ENCODE measurements at places on chromosomes 12 and 14.

DNA sequence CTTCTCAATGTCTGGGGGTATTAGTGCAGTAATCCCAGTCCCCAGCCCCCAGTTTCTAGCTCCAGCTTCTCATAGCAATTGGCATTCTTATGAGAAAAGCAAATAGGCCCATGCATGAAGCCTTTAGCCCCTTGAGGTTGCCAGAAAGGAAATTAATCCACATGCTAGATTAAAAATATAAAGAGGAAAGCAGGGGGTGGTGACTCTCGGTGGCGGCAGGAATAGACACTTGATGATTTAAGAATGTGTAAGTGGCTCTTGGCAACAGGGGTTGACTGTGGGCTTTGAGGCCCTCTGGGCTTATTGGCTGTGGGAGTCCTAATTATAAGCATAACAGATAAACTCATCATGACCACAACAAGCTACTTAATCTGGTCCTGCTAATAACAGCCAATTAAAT, 1367.3 kb upstream of the FLRT2 start:
- DNase-seq = no peak

DNA sequence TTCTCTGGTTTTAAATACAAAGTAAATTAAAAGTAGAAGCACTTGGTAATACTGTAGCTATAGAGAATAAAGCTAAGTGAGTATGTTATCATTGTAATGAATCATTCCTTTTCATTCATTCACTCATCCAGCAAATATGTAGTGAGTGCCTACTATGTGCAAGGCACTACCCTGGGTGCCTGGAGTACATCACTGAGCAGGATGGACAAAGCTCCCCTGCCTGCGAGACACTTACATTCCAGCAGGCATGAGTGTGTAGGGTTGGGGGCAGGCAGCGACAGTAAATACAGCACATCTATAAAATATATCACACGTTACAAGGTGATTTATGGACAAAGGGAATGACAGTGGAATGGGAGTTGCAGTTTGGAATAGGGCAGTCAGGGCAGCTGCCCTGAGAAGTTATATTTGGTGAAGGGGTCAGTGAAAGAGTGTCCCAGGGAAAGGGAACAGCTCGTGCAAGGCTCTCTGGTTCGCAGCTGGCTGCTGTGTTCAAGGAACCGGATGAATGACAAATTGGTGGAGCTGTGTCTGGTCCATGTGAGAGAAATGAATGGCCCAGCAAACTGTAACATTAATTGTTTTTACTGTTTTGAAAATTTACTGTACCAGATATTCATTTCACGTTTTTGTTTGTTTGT, 159.6 kb downstream of the CRADD start:
- no peak for DNase-seq

DNA sequence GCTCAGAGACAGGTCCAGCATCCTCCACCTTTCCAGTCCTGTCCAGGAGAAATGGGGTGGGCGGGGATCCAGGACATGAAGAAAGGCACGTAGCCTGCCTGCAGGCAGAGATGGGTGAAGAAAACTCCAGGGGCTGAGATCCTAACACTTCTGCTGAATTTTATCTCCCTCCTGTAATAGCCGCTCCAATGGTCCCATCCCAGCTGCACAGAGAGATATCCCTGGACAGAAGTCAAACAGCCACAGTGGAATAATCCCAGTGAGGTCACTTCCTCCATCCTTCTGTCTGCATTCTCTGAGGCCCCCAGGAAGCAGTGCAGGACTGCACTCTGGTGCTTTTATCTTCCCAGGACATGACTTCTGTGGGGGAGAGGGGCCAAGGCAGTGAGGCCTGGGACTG, 26.3 kb downstream of the KRT18 start:
- no peak for DNase-seq

DNA sequence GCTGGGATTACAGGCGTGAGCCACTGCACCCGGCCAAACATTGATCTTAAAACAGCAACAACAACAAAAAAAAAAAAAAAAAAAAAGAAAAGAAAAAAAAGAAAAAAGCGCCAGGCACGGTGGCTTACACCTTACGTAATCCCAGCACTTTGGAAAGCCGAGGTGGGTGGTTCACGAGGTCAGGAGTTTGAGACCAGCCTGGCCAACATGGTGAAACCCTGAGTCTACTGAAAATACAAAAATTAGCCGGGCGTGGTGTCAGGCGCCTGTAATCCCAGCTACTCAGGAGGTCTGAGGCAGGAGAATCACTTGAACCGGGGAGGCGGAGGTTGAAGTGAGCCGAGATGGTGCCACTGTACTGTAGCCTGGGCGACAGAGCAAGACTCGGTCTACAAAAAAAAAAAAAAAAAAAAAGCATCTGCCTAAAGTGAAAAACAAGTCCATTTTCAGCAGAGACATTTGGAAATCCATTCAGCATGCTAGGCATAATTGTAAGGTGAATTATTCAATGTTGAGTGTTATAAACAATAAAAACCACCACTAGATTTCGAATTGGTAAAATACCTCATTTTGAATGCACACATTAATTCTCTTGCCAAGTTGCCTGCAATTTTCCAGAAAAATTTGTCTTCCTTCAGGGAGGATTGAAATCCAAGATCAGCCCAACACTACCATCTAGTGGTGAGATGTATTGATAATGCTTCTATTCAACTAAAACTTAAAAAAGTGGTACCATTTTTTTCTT, 8.0 kb upstream of the CERS5 start:
- DNase-seq = peak; percentile 84

DNA sequence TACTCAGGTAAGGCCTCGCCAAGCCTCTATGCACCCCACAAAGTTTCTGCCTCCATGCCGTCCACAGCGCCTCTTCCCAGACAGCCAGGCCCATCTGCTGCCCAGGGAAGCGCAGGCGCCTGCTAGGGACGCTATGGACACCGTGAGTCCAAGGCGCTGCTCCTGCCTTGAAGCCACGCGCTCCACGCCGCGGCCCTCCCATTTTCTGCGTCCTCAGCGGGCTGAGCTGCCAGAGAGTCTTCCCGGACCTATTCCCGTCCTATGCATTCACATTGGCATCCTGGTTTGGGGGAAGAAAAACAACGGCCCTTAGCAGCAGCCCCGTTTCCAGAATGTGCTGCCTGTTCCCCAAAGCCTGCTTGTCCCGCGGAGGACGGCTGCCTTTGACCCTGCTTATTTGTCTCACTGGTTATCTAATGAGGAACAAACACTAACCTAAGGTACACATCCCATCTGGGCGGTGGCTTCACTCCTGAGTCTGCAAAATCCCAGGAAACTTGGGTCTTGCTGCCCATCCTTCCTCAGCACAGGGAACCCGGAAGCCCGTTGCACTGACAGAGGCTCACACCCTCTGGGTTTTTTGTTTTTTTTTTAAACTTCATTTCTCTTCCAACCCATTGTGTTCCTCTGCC, 38.0 kb downstream of the MMAB start:
- no peak for DNase-seq

- DNase-seq = no peak
These were observed 321.1 kb downstream of the NPAS3 start for GRCh38 chr14:33259764-33260163.

All from Karpas-422 (cell line).